ENCODE measurements at places on chromosomes 2 and 18.

DNA sequence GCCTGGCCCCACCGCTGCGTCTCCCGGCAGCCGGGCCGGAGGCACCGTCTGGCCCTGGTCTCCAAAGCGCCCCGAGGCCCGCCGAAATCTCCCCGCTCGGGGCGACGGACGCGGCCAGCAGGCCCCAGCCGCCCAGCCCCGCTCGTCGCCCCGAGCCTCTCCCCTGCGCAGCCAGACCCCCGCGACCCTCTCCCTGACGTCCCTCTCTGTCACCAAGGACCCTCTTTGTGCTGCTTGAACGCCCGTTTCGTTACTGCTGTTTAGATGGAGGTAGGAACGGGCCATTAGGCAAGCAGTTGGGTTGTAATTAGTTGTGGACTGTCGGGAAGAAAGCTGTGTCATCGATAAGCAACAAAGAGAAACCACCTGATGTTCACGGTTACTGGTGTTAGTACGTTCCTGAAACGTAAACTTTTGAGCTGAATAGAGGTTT, 686 bp downstream of the UBXN4 start:
- peak; percentile 43 for DNase-seq

- no peak for DNase-seq
These were observed 3.7 kb downstream of the SP140L start for GRCh38 chr2:230330725-230331124.

DNA sequence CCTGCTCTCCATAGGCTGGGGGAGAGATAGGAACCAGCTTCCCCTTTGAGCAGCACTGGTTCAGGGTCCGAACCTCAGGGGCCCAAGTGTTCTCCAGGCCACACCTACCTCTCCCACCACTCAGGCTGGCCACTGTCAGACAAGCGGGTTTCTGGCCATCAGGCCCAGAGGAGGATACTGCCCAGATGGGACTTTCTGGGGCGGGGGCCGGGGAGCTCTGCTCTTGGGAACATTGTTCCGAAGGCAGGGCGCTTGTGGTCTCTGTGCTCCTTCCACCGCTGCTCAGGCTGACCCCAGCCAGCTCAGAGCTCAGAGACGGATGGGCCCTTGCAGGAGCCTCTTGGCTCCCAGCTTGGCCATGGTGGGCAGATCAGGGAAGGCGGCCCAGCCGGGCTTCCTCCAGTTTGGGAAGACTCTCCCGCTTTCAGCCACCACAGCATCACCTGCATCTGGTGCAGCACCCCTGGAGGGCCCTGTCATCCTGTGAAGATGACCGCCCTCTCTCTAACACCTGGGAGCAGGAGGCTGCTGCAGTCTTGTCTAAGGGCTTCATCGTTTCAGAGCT, 5.2 kb upstream of the TRAF3IP1 start:
- no peak for DNase-seq

GRCh38 chr18:49111191-49111988, 160.6 kb upstream of the SMAD7 start:
- DNase-seq, result peak; percentile 67

DNA sequence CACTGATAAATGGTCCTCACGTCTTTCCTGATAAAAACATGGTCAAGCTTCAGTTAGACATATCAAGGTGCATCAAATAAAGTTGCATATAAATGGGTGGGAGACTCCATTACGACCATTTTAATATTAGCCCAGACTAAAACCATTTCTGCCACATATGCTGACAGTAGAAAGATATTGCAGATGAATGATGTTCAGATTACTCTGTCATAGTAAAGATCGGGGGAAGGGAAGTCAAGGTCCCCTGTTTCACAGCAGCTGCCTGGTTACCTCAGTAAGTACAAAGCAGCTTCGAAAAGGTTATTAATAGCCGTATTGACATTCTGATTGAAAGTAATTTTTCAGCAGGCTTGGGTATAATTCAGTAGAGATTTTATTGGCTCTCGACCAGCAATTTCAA, 927.7 kb upstream of the CDH2 start:
- no peak for DNase-seq

DNA sequence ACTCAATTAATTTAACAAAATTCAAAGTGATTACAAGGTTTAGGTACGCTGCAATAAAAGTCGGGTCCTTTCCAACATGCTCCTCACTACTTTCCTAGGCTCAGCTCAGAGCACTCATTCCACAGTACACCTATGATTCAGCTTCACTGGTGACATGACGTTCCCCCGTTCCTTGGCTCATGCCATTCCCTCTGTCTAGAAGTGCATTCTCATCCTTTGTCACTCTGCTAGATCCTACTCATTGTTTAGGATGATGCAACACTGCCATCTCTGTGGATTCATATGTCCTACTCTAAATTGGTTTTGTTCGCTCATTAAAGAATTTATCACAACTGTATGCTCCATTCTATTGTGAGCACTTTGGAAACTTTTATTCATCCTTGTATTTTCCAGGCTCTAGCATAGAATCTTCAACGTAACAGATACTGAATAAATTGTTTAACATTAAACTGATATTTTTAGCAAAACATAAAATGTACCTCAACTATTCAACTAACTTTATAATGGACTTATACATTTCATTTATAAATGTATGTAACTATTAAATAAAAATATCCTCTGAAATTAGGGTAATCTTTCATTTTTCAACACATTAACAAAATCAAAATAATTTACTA, 78.6 kb downstream of the FAM228A start:
- peak; percentile 37 for DNase-seq

DNA sequence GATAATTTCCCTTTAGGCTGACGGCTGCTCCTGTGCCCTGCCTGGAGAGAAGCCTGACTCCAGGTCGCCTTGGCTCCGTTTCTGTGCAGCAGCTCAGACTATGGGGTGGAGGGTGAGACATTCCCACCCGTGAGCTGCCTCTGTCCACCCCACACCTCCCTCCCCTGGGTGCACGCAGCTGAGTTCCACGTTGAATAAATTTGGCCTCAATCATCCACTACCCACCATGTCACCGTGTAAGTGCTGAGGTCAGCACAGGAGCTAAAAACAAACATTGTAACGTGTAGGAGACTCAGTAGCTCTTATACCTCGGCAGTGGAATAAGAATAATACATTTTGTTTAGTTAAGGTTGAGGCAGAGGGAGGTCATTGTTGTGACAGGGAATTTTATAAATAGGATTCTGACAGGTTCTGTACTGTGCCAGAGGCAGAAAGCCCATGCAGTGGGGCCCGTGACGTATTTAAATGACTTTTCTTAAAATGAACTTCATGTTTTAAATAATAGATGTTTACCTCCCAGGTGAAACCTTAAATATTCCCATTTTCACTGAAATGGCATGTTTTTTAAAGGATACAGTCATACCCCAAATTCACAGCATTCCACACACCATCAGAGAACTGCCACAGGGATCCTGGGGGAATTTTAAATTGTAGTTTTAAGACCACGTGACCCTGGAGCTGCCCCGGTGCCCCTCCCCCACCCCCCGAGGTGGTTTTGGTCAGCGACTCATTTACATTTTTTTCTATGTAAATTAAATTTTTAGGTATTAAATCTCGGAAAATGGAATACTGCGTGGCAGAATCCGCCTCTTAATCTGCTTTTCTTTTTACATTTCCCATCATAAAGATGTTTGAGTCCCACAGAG, 50.2 kb downstream of the NFATC1 start:
- peak; percentile 56 for DNase-seq

DNA sequence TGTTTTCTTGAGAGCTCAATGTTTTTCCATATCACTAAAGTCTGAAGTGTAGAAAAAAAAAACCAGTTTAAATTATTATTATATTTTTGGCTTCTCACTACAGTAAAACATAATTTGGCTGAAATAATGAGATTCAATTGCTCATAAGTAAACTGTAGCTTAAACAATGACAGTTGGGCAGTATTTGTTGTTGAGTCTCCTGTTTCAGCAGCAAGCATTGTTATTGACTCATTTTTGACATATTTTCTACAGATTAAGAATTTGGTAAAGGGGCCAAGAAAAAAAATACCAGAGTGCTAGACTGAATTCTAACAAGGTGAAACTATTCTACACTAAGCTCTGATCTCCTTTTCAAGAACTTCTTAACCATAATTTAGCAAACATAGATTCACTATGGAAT, 2070.4 kb upstream of the CELF4 start:
- DNase-seq, result no peak

DNA sequence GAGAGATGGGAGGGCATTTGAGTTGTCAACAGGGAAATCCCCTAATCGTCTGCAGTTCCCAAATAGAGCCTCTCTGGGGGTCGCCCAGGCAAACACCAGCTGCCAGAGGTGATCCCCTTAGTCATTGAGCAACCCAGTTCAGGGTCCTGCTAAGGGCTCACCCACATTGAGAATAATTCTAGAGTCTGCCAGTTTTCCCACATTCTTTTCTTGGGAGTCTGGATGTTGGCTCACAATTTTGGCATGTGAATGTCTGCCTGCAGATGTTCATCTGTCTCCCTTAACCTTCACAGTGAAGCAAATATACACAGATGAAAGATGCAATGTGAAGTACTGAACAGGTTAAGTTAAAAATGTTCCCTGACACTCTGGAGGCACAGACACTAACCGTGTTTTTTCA, 11.4 kb upstream of the SMIM21 start:
- peak; percentile 78 for DNase-seq
